ENCODE measurements at places on chromosomes 16 and 17.

DNA sequence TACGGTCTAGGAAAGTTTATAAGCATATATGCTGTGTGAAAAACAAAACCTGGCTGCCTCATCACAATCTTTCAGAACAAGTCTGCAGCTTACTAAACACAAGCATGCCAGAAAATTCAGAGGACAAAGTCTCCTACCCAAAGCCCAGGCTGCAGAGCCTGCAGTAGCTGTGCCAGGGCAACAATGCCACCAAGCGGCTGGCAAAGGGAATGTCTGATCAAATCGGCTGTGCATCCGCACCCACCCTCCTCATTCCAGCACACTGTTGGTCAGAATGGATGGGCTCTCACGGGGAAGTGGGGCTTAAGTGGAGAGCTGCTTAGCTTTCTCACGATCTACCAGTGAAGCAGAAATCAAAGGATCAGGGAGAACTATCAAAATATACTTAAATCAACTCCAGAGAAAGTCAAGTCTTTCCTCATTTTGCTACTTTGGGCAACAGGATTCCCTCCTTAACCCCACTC lies 73.5 kb downstream of the CYTH1 start:
- no peak for DNase-seq

DNA sequence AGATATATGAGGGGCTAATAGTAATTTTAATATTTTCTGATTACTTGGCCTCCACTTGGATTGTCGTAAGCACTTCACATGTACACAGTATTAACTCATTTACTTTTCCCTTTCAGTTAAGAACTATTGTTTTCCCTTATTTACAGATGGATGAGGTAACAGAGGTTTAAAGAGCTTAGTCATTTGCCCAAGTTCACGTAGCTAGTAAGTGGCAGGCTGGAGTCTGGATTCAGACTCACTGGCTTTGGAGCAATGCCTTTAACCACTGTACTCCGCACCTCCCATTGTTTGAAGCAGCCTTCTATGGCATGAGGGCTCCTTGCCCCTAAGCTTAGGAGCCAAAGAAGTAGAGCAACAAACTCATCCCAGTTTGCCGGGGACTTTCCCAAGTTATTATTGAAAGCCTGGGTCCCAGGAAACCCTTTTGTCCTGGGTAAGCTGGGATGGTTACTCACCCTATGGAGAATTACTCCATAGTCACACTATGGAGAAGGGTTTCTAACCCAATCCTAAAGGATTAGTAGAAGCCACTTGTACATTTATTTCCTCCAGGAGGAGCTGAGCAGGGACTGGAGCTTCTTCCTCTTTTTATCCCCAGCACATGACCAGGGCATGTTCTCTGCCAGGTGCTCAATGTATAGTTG lies 12.3 kb downstream of the FOXL1 start:
- no peak for DNase-seq

GRCh38 chr17:66044083-66044482 lies 147.8 kb downstream of the CEP112 start:
- DNase-seq, result no peak

GRCh38 chr16:12296991-12297390 lies 320.5 kb downstream of the SNX29 start:
- DNase-seq, result no peak

DNA sequence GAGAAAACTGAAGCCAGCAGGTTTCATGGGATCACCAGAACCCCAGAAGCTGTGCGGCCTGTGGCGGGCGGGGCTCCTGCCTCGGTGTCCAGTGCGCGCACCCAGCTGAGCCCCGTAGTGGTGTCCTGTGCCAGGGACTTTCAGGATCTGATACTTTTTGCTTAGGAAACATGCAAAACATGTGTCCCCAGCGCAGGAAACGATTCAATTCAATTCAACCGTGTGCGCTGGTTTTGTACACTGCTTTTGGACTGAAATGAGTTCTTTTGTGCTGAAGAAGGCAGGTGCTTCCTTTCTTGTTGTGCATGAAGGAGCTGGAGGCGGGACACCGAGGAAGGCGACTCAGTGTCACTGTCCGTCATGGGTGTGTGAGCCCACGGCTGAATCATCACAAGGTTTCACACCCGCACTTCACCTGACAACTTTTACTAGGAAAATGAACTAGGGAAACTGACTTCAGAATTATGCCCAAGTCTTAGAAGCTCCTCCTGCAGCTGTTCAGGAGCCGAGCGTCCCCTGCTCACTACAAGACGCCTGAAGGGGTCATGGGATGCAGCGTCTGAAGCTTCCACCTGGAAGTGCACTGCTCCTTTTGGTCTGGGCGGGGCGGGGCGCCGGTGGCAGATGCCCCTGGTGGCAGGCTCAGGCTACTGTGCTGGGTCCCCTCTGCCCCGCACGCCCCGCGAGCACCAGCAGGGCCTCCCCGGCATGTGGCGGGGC lies 31.4 kb upstream of the ZNF750 start:
- DNase-seq, result no peak

- DNase-seq, result no peak
These were observed 10.3 kb downstream of the CD300LB start for GRCh38 chr17:74520790-74521480.

GRCh38 chr17:58112970-58113631 lies 29.9 kb downstream of the DYNLL2 start:
- peak; percentile 55 for DNase-seq

- no peak for DNase-seq
These were observed 149.6 kb downstream of the ABCA8 start for GRCh38 chr17:68805609-68806008.
